Adrenal gland (tissue), 19 donors: ENCODE measurements at places on chromosomes 5 and 9. TPM values are rescaled to one million over a fixed set of nuclear protein-coding genes. Genes with fewer than 3 reads are reported as not detected.

DNA sequence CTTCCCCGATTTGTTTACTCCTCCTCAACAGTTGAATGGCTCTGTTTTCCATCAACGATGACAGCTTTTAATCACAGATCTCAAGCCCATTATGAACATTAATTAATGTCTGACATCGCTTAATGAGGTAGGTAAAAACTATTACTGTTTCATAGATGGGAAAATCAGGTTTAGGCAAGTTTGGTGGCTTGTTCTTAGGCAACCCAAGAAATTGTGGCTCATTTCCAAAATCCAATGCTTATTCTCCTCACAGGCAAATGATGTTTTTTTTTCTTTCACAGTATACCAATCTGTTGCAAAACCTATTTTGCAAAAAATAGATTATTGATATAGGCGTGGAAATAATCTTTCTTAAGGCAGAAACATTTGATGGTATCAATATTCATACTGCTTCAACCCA lies 70.8 kb upstream of the CHD1 start:
- no peak for DNase-seq

GRCh38 chr5:122311961-122312590 lies at the start of gene SNCAIP:
TSS of gene SNCAIP (plus strand) at chr5:122312237. CDS start at chr5:122391135, 78,898 bp downstream.
- peak; percentile 34 for DNase-seq

DNA sequence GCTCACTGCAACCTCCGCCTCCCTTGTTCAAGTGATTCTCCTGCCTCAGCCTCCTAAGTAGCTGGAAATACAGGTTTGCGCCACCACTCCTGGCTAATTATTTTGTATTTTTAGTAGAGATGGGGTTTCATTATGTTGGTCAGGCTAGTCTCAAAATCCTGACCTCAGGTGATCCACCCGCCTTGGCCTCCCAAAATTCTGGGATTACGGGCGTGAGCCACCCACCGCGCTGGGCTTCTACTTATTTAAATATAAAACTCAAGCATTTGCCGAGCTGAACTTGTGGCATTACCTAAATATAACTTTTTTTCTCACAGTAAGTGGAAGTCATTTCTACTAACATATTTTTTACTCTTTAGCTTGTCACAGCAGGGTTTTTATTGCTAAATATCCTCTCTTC lies 1356.3 kb upstream of the ACO1 start:
- no peak for DNase-seq

GRCh38 chr5:170314541-170315095 lies 17.0 kb upstream of the LCP2 start:
- no peak for DNase-seq

DNA sequence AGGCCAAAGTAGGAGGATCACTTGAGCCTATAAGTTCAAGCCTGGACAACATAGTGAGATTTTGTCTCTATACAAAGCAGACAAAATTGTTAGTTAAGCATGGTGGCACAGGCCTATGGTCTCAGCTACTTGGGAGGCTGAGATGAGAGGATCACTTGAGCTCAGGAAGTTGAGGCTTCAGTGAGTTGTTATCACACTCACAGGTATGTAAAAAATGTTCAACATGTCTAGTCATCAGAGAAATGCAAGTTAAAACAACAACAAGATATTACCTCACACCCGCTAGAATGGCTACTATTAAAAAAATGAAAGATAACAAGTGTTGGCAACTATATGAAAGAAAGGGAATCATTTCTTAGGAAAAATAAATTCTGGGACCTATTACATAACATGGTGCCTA lies 341.5 kb upstream of the ST8SIA4 start:
- no peak for DNase-seq

DNA sequence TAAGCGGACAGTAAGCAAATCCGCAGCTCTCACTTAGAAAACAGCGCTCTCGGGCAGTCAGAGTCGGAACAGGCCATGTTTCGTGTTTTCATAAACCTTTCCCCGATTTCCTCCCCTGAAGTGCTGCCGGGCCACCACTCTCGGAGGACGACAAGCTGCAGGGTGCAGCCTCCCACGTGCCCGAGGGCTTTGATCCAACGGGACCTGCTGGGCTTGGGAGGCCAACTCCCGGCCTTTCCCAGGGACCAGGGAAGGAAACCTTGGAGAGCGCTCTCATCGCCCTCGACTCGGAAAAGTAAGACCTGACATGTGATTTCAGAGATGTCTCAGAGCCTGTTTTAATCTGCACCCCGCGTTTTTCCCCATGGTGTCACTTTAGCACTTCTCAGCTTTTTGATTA lies 99.8 kb upstream of the CACNA1B start:
- no peak for DNase-seq

GRCh38 chr5:134997015-134997414 lies 29.3 kb downstream of the CATSPER3 start:
- no peak for DNase-seq

DNA sequence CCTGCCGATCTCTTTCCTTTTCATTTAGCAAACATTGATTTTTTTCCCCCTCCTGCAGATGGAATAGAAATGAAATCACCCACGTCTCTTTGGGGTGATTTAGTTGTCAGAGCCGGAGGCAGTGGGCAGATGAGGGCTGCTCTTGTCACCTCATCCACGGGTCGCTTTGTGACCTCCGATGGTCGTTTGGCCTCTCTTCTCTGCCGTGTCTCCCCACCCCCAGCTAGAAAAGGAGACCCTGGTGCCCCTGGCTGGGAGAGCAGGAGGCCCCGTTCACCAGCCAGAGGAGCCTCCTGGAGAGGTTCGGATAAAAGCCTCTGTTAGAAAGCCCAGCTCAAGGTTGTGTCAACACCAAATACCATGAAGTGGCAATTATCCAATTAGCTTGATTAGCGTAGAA lies 21.6 kb upstream of the RXRA start:
- no peak for DNase-seq

DNA sequence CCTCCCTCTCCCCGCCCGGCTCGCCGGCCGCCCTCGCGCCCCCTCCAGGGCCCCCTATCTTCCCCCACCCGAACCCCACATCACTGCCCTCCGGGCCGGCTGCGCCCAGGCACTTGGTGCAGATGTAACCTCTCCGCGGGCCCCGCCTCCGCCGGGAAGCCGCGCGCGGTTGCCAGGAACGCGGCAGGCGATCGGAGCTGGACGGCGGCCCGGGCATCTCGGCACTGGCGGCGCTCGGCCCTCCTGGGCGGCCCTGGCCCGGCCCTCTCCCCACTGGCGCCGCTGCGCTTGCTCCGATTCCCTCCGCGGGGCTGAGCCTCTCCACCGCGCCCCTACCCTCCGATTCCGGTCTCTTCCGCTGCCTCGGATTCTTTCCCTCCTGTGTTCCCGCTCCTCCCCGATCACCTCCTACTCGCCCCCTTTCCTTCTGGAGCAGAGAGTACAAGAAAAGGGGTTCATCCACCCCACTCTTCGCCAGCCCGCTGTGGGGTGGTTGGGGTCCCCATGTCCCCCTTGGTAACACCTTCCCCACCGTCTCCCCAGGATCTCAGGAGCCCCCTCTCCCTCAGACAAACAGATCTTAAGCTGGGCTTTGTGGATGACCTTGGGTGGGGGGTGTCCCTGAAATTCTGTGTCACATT lies 70.6 kb downstream of the C9orf50 start:
- DNase-seq, result peak; percentile 82

DNA sequence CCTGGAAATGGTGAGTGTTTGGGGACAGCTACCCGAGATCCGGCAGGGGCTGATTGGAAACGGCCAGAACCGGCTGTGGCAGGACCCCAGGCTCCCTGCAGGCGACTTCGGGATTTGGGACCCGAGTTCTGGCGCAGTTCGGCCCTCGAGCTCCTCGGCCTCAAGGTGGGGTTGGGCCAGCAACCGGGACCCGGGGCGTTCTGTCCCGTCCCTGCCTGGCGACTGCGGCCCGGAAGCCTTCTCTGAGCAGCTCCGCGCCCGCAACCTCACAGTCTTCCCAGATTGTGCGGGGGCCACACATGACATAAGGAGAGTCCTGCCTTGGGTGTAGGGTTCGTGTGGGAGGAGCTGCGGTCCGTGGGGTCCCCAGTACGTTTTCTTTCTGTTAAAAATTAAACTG lies 23.2 kb upstream of the NEURL1B start:
- DNase-seq, result no peak

GRCh38 chr5:157540707-157541446 lies 34.7 kb downstream of the ADAM19 start:
- DNase-seq, result peak; percentile 43

DNA sequence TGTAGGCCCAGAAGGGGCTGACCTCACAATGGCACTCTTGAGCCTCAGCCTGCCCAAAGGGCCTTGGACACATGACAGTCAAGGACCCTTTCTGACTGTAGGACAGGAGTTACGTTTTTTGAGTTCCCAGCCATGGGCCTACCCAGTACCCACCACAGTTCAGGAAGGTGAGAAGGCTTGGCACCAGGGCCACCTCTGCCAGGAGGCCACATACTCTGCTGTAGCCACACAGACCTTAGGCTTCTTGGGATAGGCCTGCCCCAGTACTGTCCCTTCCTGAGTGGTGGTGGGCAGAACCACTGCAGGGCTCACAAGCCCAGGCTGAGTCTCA lies 12.8 kb downstream of the PDLIM4 start:
- DNase-seq, result no peak

GRCh38 chr9:131598121-131598520 lies 52.8 kb downstream of the PRRT1B start:
- peak; percentile 82 for DNase-seq

DNA sequence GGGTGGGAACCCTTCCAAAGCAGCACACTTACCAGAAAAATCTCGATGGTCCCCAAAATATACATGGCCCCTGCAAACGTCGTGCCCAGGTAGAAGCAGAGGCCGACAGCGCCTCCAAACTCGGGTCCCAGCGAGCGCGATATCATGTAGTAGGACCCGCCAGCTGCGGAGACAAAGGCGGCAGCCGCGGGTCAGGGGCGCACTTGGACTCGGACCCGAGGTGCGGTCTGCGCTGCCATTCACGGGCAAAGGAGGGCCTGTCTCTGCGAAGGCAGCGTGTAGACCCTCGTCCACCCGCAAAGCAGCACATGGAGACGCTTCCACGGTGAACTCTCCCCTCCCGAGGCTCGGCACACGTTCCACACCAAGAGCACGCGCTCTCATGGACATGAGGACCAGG lies 25.0 kb downstream of the SLC12A7 start:
- no peak for DNase-seq

DNA sequence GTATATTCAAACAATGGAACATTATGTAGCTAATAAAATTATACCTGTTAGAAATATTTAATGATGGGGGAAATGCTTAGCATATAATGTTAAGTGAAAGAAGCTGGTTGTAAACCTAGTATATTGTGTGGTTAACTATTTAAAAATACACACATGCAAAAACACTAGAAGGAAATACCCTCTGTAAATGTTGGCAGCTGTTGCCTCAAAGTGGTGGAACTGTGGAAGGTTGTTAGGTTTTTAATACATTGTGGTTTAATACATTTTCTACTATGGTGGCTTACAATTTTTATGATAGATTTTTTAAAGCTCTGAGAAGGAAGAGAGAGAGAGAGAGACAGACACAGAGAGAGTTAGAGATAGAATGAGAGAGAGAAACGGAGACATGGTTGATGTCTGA lies 74.9 kb downstream of the COL15A1 start:
- DNase-seq, result no peak

DNA sequence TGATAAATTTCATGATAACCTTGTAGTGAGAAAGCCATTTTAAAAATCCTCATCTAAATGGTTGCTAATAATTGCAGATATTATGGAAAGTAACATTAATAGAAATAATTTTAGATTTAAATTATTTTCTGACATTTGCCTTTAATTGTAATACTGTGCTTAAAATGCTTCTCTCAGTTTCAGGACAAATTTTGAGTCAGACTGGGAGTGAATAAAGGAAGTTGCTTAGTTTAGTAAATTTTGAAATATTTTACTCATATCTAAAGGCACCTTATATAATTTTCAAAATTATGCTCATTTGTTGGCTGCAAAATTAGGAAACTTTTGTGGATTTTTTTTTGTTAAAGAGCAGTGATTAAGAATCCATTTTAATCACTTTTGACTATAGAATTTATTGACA lies 93.8 kb downstream of the CSNK1G3 start:
- DNase-seq, result no peak

DNA sequence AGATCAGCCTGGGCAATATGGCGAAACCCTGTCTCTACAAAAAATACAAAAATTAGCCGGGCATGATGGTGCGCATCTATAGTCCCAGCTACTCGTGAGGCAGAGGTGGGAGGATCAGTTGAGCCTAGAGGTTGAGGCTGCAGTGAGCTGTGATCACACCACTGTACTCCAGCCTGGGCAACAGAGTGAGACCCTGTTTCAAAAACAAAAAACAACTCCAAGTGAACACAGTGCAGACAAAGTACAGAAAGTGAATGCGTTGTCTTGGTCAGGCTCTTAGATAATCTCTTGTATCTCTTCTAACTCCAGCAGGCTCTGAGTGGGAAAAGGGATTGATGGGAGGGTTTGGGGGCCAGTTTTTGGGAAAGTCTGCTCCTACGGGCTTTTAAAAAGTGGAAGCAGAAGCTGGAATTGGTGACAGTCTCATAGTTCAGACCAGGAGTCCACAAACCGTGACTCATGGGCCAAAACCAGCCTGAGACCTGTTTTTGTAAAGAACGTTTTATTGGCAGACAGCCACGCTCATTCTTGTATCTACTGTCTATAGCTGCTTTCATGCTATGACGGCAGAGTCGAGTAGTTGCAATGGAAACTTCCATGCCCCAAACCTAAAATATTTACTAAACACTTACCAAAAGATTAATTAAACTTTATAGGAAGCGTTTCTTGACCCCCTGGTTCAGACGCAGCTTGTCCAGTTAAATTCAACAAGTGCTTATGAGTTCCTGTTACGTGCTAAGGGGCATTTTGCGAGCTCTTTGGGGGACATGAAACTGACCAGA lies 32.9 kb downstream of the NDST1 start:
- DNase-seq, result peak; percentile 92

- no peak for DNase-seq
These were observed 219.2 kb downstream of the DCP2 start for GRCh38 chr5:113195771-113196170.

- no peak for DNase-seq
These were observed 118.0 kb downstream of the PRKACG start for GRCh38 chr9:68895741-68896478.

- DNase-seq, result no peak
These were observed 16.8 kb upstream of the CTSL start for GRCh38 chr9:87708986-87709728.

- DNase-seq, result no peak
These were observed 250.9 kb upstream of the ZNF608 start for GRCh38 chr5:124997186-124997893.

The ZNF484 gene
- polyA plus RNA-seq, result 6.6 TPM

The ALDH1A1 gene
- polyA plus RNA-seq, result 164 TPM

The DRD1 gene
- 0.16 TPM for polyA plus RNA-seq

The GCNT1 gene
- 0.77 TPM for polyA plus RNA-seq

The PCDHGA9 gene
- 2.9 TPM for polyA plus RNA-seq

The SLC34A3 gene
- not detected for polyA plus RNA-seq

The FGFR4 gene
- 12.5 TPM for polyA plus RNA-seq

The ZFP37 gene
- 0.64 TPM for polyA plus RNA-seq

The IRX1 gene
- 0.07 TPM for polyA plus RNA-seq

The NR5A1 gene
- 225 TPM for polyA plus RNA-seq

The CDC25C gene
- polyA plus RNA-seq, result 0.24 TPM

The ST8SIA4 gene
- 0.97 TPM for polyA plus RNA-seq

The CD72 gene
- 18.5 TPM for polyA plus RNA-seq
